Stimulated activated CD4-positive, alpha-beta T cell treated with anti-CD3 and anti-CD28 coated beads, Interleukin-2, amount 100 ng/mL, for 24 hours (primary cell): ENCODE measurements at places on chromosomes 4 and X.
A peak's percentile ranks its signal among the peaks of the same experiment; 100 is the strongest.

GRCh38 chr4:66062044-66062443 lies 391.8 kb upstream of the EPHA5 start:
- DNase-seq, result no peak

GRCh38 chr4:106796876-106797275 lies 239.2 kb downstream of the DKK2 start:
- no peak for DNase-seq

DNA sequence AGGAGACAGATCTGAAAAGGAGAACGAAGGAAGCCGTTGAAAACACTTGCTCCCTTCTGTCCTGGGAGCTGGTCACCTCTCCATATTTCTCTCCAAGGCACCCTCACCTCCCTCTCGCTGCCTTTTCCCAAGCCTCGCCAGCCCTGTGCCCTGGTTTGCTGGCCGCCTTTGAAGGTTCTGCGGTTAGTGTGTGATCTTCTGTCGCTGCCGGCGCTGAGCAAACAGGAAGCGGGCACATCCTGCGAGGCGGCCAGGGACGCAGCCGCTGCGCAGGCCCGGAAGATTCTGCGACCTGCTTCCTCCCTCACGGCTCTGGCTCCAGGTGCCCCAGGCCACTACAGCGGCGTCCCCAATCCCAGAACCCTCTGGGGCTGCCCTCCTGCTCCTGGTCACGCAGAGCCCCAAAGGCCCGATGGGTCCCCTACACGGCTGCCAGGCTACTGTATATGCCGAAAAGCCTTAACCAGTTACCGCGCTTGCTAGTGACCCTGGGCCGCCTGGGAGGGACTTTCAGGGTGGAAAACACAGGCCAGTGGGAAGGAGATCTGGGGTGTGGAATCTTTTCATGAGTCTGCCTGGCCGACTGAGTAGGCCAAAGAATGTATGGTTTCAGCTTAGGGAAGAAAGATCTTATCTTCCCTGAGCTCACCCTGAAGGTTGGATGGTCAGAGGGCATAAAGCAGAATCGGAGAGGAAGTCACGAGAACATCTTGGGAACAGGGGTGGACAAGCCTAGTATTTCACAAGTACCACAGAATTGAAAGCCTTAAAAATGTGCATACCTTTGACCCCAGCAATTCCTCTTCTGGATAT lies 2.3 kb upstream of the SASH3 start:
- peak; percentile 71 for DNase-seq

DNA sequence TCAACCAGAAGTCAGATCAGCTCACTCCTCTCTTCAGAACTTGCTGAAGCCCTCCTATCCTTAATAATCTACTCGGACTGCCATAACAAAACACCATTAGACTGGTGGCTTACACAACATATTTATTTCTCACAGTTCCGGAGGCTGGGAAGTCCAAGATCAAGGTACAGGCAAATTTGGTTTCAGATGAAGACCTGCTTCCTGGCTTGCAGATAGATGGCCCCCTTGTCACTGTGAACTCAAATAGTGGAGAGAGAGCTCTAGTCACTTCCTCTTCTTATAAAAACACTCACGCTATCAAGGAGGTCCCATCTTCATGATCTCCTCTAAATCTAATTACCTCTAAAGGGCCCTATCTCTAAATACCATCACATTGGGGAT lies 125.1 kb downstream of the CAMK2D start:
- no peak for DNase-seq

DNA sequence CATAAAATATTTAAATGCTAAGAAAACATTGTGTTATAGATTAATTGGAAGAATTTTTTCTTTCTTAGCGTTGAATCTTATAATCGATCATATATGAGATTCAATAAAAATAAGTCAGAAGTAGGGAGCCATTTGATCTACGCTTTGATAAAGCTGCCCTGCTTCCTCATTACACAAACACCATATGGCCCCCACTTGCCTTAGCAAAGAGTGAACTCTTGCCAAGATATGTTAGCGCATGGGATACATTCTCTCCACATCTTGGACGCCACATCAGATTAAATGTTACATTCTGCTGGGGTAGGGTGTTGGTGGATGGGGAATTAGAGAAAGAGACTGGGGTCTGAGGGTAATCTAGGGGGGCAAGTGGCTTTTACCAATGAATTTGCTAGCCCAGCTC lies 207.7 kb upstream of the MID1 start:
- DNase-seq, result no peak

DNA sequence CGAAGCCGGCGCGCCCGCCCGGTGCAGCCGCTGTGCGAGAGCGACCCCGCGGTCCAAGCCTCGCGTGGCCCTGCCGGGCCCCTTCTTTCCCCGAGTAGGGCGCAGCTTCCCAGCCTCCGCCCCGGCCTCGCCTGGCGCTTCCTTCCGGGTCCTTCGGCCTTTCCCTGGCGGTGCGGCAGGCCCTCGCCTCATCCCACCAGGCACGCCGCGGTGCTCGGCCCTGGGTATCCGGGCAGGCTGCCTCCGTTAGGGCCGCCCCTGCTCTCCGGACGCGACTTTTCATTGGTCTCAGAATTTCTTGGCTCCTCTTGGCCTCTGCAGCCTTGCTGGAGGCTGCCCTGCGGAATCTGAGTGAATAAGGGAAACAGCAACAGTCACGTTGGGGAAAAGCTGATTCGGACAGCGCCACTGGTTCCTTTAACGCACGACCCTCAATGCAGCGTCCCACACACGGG lies 429 bp downstream of the UVSSA start:
- peak; percentile 64 for DNase-seq

- no peak for DNase-seq
Observed at GRCh38 chrX:17027931-17028330, 81.5 kb downstream of the REPS2 start.

DNA sequence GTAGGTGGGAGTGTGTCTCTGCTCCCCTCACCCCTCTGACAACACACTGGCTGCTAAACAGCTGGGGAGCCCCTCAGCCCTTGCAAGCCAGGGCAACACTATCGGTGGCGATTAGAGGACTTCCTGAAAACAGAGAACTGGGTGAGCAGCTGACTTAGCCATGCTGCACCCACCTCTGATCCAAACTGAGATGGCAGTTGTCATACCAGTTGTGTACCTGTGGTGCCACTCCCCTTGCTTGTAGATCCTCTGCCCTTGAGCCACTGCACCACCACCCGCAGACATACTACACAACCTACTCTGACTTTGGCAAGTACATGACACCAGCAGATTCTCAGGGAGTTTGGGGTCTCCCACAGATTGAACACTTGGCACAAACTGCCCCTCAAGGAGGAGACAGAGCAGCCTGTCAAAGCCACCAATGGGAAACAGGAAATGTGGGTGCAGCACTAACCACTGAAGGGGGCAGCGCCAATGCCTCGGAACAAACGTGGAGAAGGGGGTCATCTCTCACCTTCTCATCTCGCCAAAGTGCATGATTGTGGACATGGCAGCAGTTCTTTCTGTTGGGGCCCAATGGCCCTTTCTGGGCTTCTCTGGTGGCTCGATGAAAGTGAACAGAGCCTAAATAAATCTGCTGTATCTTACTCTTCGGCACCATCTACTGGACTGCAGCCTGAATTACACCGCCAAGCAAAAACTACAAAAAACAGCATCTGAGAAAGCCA lies 119.8 kb downstream of the NEK1 start:
- peak; percentile 25 for DNase-seq

DNA sequence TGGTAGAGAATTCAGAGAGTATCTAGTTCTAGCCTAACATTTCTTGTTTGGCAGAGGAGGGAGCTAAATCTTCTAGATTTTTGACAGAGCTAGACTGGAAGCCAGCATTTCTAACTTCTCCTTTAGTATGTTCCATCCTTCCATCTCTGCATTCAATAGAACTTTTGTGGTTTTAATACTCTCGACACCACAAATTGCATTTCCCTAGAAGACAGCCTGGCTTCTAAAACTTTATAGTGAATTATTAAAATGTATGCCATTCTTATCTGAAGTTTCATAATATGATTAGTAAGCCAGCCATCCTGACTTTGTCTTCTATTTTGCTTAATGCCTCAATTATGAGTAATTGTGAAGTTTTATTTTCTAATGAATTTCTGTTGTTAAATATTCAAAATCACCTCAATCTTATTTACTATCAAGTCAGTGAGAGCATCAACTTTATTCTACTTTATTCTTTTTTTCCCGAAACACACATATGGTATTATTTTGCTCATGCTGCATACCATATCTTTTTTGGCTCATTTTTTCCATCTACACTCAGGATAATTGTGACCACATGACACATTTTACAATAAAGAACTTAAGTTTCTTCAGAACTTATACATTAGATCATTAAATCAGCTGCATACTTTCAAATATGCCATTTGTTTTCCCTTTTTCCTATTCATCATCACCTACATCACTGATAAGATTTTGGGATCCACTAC lies 30.2 kb downstream of the EDNRA start:
- no peak for DNase-seq

- DNase-seq, result no peak
Observed at GRCh38 chr4:117588771-117589170, 445.5 kb upstream of the NDST3 start.

DNA sequence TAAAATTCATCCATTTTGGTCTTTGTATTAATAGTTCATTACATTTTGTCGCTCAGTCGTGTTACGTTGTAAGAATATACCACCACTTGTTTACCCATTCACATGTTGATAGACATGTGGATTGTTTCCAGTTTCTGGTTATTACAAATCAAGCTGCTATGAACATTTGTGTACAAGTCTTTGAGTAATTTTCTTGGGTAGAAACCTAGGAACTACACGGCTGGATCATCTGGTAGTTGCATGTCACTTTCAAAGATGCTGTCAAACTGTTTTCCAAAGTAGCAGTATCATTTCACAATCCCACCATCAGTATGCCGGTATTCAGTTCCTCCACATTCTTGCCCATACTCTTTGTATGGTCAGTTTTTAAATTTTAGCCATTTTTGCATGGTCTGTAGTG lies 98.0 kb downstream of the GASK1B start:
- no peak for DNase-seq

DNA sequence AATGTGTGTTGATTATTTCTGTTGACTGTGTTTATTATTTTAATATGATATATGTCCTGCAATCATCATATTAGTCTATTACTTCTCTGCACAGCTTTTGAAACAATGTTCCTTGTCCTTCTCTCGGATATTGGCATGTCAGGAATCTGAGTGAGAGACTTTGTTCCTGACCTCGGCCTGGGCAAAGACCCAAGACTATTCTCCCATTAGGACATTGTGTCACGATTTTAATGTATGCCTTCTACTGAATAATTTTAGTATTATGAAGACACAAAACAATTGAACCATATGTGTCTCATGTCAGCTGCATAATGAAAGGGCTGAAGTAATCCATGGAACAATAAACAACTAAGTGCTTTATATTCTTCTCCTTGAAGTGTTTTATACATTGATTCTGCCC lies 580.8 kb upstream of the TENM3 start:
- DNase-seq, result no peak

GRCh38 chr4:147709999-147710398 lies 21.9 kb upstream of the ARHGAP10 start:
- no peak for DNase-seq

DNA sequence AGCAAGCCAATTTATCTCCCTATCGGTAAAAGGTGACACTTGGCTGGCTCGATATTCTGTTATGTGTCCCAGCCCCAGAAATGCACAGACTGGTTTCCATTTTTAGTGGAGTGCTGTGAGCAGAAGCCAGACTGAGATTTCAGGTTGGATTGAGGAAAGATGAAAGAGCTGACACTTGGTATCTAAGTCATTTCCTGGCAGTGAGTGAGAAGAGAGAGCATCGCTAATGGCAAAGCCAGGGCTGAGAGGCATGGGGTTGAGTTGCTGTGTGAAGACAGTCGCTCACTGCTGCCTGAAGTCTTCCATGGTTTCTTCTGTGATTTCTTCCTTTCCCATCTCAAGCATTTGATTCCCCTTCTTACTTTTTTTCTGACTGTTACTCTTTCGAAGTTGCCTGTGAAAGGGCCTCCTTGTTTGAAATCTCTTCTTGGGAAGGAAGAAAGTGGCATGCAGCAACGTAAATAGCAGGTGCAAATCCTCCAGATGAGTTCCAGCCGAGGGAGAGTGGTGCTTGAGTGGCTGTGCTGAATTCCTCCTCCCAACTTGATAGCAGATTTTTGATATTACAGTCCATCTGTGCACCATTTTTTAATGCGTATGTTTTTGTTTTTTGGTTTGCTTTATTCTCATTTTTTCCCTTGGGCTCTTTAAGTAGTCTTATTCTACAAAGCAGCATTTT lies 109.2 kb upstream of the LIMCH1 start:
- DNase-seq, result no peak

DNA sequence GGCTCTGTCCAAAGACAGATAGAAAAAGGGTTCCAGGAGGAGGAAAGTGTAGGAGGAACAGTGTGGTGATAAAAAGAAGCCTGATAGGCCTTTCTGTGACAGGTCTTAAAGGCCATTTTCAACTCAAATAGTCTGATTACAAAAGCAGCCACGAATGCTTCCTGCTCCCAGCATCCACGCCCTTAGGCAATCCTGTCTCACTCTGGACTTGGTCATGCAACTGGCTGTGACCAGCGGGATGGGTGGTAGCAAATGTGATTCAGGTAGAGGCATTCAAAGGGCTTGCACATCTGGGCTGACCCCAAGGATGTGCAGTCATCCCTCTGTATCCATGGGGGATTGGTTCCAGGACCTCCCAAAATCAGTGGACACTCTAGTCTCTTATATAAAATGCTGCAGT lies 14.4 kb upstream of the SEPSECS start:
- DNase-seq, result no peak

- DNase-seq, result no peak
Observed at GRCh38 chrX:2461711-2462016, 39.1 kb downstream of the DHRSX start.

DNA sequence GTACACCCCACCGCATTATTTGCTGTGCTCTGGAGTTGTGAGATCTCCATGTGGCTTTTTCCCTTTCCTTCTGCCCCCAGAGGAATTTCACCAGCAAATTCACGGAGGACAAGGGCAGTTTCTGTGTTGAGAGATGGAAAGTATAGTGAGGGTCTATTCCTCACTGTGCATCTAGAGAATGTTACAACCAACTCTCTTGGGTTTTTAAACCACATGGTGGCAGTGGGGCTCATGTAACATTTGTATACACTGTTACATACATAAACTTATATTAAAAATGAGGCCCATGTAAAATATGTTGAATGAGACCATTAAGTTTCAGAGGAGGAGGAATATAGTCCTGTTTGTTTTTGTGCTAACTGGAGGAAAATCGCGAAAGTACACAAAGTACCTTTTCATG lies 909 bp upstream of the PRKG2 start:
- DNase-seq, result no peak

- no peak for DNase-seq
Observed at GRCh38 chr4:11470438-11471045, 41.8 kb upstream of the HS3ST1 start.

GRCh38 chrX:134743091-134743490 lies 84.8 kb upstream of the PLAC1 start:
- DNase-seq, result no peak

DNA sequence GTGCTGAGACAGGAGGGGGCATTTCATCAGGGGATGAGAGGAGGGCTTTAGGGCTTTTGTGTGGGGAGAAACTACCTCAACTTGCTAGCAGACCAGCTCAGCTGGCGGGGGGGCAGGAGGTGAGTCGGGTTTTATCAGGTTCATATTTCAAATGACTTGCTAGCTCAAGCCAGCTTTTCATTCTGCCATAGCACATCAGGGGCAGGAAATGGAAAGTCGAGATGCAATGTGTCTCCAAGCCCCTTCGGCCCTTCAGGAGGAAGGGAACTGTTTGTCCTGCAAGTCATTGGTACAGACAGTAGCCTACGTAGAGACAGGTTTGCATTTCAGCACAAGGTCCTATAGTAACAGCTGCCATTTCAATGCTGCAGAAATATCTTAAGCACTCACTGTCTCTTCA lies 194.1 kb downstream of the PTTG2 start:
- DNase-seq, result no peak
